ENCODE measurements at places on chromosomes 7 and 10.

DNA sequence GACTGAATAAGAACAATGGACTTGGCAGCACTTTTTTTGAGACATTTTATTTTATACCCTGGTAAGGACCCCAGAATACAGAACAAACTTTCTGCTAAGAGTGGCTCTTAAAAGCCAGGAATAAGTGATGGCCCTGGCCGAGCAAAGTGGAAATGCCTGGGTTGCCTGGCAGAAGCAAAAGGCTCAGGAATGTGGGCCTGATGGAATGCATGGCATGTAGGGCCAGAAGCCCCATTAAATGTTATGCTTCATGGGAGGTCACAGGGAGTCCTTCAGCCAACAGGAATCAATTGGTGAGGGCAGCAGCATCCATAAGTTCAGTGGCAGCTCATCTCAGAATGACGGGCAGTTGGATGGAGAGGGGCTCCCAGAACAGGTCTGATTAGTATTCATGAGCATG is 301.5 kb upstream of the CACNA2D1 start:
- DNase-seq, result no peak

DNA sequence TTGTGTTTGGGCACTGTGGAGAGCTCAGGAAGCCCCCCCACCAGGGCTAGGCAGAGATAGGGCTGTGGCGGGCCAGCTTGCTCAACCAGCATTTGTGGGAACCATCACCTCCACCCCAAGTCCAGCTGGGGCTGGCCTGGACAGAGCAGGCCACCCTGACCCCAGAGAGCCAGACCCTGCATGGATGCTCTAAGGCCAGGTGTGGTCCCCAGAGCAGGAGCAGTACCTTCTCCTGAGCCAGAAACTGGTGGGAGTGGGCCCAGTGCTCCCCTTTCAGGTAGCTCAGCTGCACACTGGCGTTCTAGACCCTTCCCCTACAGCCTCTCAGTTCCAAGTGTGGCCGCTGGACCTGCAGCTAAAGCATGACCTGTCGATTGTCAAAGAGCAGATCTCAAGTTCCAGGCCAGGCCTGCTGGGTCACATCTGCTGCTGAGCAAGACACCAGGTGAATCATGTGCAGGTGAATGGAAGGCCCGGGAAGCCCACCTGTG is 57.2 kb downstream of the RASGEF1A start:
- DNase-seq, result no peak

GRCh38 chr10:63713191-63714144 is 192.3 kb downstream of the REEP3 start:
- no peak for DNase-seq

DNA sequence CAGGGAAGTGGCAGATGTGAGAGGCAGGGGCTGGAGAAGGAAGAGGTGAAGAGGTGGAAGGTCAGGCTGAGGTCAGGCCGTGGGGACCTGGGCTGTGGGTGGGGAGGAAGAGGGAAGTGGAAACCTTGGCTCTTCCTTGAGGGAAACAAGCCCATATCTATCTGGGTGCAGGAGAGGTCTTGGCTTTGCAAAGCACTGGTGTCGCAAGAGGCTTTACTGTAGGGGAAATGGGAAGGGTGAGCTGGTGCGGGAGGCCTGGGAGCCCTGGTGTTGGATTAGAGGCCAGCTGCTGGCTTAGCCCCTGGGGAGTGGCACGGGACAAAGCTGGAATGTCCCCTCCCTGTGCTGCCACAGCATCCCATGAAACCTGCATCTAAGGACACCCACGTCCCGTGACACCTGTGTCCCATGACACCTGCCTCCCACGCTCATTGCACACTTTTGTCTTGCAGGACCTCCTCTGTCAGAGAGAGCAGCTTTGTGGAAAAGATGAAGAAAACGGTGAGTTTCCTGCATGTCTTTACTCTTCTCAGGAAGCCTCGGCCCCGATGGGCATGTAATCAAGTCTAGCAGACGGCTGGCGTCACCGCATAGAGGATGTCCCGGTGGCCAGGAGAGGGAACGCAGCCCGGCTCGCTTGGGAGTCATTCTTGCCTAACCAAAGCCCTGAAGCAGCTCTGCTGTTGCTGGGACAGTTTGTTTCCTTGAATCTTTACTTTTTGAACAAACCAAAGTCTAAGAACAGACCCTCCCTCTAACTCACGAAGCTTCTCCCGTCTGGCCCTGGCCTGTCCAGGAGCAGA is 22.2 kb downstream of the TMEM120A start:
- DNase-seq, result no peak

GRCh38 chr10:13673156-13673555 is 86.4 kb downstream of the PRPF18 start:
- DNase-seq, result no peak

DNA sequence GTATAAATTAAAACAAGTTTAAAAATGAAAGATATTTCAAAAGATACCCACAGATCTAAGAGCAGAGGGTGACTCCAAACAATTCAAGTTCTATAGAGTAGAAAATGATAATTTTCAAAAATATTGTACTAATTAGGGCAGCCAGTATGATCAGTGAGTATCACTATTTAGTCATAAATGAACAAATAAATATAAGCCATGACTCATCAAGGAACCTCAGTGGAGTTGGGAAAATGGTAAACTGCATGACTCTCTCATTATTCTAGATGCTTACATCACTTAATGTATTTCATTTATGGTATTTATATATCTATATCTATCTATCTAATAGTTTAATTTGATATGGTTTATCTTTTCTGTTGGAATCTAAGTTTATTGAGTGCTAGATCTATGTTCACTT is 94.3 kb downstream of the THSD7A start:
- DNase-seq, result no peak

- no peak for DNase-seq
Observed at GRCh38 chr10:1166828-1167275, 110.7 kb downstream of the WDR37 start.

GRCh38 chr10:79433324-79434222 is 11.9 kb downstream of the ZCCHC24 start:
- no peak for DNase-seq

GRCh38 chr7:26008428-26008827 is 143.6 kb upstream of the NFE2L3 start:
- DNase-seq, result no peak

GRCh38 chr10:123553810-123554430 is 112.2 kb upstream of the GPR26 start:
- no peak for DNase-seq

DNA sequence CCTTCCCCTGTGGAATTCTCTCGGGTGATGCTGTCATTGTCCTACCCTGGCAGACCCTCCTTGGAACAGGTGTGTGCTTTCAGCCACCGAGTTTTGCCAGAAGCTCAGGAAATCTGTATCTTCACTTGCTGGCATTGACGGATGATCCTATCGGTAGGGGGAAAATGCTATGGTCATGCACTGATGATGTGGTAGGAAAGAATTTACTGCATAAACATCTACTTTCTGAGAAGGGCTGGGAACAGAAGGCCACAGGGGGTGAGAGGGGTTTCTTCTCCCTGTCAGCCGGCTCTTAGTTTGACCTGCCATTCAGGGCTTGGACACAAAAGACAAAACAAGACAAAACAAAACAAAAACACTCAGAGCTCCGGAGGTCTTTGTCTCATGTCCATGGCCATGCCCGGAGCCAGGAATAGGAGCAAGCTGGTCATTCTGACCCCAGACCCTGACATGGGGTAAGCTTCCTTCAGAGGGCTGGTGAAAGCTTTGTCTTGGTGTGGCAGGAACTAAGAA is 43.6 kb upstream of the CARD11 start:
- no peak for DNase-seq

DNA sequence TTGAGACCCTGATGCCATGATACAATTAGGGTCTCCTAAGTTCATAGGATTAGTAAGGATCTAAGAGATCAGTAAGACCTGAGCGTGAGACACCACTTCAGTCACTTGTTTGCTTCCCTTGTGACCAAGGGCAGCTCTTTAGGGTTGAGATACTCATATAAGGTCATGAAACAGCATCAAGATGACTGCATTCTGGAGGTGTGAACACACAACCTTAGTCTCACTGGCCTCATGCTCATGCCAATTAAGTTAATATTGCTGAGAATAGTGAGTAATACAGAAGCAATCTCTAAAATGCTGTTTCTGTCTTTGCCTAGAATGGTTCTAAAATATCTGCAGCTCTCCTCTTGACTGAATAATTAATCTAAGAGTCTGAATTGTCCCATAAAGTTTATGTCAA is 39.6 kb upstream of the KLHL7 start:
- peak; percentile 22 for DNase-seq

GRCh38 chr7:156473476-156474240 is 166.9 kb upstream of the RNF32 start:
- DNase-seq, result no peak

- DNase-seq, result no peak
Observed at GRCh38 chr10:109962247-109962646, 38.9 kb upstream of the XPNPEP1 start.

- no peak for DNase-seq
Observed at GRCh38 chr10:14413523-14413922, 82.8 kb upstream of the FRMD4A start.

DNA sequence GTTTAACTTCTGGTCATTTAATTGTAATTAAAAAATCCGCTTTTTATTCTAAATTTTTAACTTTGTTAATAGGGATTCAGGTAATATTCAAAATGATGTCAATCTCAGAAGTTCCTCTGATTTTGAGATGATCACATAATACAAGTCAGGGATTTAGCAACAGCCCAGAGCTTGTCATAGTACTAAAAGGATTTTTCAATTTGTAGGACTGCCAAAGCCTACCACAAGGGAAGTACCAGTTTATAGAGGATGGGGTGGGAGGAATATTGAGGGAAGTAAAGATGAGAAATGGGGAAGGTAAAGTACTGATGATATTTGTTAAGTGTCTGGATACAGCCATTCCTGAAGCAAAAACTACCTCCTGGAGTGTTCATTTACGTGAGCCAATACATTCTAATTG is 278.2 kb upstream of the TEX47 start:
- no peak for DNase-seq

- no peak for DNase-seq
Observed at GRCh38 chr7:5850944-5851343, 29.7 kb upstream of the OCM start.

GRCh38 chr10:51960494-51960895 is 261.1 kb upstream of the CSTF2T start:
- DNase-seq, result peak; percentile 68

DNA sequence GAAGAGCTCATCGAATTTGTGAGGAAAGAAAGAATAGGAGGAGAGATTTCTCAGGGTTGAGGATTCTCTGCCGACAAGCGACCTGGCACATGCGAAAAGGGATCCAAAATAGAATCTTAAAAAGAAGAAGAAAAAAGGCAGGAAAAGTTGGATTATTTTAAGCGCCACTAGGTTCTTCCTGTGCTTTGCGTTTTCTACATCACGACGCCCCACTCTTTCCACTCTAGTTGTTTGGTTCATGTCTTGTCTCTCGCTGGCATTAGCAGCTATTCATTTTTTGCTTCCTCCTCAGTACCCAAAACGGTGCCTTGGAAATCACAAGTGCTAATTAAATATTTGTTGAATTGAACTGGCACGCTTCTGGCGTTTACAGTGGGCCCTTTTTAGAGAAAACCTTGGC is 674 bp upstream of the FRA10AC1 start:
- no peak for DNase-seq

- peak; percentile 73 for DNase-seq
Observed at GRCh38 chr10:17206210-17206709, 4.8 kb upstream of the TRDMT1 start.

DNA sequence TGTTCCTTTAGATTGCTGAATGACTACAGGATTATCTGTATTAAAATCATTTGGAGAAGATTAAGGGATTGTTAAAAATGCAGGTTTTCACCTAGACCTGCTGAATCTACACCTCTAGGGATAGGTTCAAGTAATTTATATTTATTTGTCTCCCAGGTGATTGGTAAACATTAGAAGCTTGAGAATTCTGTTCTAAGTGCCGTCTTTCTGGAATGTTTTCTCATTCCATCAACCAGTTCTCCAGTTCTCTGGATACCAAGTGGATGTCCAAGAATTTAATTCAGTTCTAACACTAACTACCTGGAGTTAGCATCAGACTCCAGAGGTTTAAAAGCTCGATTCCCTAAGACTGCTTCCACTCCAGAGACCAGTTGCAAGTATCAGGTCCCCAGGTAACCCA is 110.9 kb downstream of the PRTFDC1 start:
- no peak for DNase-seq

GRCh38 chr10:49398000-49398861 is 2.3 kb upstream of the DRGX start:
- DNase-seq, result peak; percentile 8

DNA sequence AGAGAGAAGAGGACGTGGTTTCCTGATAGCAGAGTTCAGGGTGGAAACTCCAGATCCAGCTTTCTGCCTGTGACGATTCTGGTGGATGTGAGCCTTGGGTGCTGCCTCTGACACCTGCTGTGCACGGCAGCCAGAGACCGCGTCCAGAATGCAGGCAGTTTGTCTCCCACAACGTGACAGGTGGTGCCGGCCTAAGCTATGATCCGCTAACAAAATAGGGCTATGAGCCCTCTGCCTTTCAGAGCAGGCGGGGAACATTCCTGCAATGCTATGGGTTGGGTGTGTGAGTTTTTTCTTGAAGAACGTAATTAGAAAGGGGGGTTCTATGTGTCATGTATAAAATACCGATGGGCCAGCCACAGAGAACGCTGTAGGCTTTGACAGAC is 297.3 kb upstream of the PRKCQ start:
- no peak for DNase-seq

- DNase-seq, result no peak
Observed at GRCh38 chr10:110858297-110858934, 13.3 kb upstream of the PDCD4 start.

DNA sequence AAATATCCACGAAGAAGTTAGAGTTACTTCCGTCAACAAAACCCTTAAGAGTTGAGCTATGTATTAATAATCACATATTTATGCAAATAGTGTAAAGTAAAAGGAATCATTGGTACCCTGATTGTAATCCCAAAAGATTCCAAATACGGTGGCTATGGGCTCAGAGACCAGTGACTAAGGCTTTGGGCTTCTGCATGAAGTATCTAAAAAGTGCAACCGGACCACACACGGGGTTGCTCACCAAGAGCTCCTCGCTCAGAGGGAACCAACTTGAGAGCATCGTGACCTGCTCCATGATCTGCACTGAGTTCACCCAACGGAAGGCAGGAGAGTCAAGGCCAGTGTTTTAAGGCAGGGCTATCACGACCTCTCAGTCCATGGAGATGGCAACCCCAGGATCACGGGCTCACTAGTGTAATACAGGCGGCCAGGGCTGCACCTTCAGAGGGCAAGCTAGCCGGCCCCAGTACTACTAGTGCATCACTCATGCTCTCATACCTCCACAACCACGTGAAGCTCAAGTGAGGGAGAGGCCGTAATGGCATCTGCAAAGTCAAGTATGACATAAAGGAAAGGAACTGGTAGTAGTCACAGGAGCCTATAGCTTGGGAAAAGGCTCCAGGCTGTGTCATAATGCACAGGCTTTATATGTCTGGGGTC is 77.1 kb upstream of the CAMK2B start:
- DNase-seq, result no peak

GRCh38 chr7:110835218-110835617 is 255.7 kb upstream of the LRRN3 start:
- no peak for DNase-seq

DNA sequence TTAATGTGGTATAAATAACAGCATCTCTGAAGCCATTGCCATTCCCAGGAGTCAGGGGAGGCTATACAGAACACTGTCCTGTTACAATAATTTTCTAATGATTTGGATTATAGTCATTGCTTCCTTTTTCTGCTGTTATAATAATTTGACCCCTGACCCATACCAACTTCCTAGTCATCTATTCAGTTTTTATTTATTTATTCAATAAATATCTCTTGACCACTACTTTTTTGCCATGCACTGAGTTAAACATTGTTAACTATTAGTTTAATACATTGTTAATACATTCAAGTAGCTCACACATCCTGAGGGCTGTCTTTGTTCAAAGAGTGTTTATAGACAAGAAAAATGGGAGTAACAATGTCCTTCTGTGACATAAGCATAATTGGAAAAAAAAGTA is 235.5 kb upstream of the MEOX2 start:
- DNase-seq, result no peak

- DNase-seq, result no peak
Observed at GRCh38 chr7:30630986-30631385, 36.3 kb downstream of the GARS1 start.

Data from GM04504 (cell line).